Stomach (tissue), 19 donors: ENCODE measurements at places on chromosomes 3 and 15. TPM values are rescaled to one million over a fixed set of nuclear protein-coding genes. Genes with fewer than 3 reads are reported as not detected.

DNA sequence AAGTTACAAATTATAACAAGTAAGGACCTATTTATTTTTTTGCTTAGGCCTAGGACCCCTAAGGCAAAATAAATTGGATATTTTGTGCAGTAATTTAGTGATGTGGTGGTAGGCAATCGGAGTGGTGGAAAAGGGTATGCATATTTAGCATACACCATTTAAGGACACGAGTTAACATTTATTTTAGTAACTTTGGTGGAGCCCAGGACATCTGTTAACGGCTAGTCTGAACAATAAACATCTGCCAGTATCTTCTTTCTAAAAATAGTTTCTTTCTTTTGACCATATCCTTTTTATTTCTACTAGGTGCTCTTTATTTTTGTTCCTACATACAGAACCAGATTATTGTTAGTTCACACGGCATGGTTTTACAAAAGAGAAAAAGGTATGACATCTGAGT, 326.3 kb downstream of the CHL1 start:
- no peak overlapping the region for H3K4me3 ChIP-seq
- H3K36me3 ChIP-seq = no peaks in the 10 kb centered on the region
- no peaks in the 10 kb centered on the region for H3K27me3 ChIP-seq
- H3K27ac ChIP-seq = no peak overlapping the region

- H3K27me3 ChIP-seq = no peaks in the 10 kb centered on the region
- no peak overlapping the region for H3K27ac ChIP-seq
- no peaks in the 10 kb centered on the region for H3K4me1 ChIP-seq
- H3K36me3 ChIP-seq = no peaks in the 10 kb centered on the region
- DNase-seq = no peak
Observed at GRCh38 chr3:127982155-127982554, 67.1 kb downstream of the KBTBD12 start.

GRCh38 chr15:65156692-65157091, 23.1 kb upstream of the PDCD7 start:
- no peak overlapping the region for H3K4me3 ChIP-seq
- no peaks in the 10 kb centered on the region for H3K27me3 ChIP-seq
- H3K4me1 ChIP-seq = no peaks in the 10 kb centered on the region
- DNase-seq = no peak
- peaks cover 76% of the 10 kb centered on the region for H3K36me3 ChIP-seq

DNA sequence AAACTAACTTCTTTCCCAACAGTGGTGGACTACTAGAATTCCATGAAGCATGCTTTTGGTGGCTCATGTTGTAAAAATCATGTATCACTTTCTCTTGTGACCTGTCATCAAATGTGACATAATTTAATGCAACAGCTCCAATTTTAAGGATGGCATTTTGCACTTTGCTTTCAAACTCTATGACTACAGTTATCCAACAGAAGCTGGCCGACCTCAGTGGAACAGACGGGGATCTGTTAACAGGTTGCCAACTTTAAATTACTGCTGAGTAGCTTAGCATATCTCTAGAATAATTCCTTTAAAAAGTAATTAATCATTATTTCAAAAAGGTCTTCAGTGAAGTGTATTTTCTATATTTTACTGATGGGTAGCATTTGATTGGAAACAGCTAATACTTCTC, 907.4 kb downstream of the FHIT start:
- H3K27ac ChIP-seq = no peak overlapping the region
- no peak for DNase-seq
- H3K4me1 ChIP-seq = no peaks in the 10 kb centered on the region
- H3K4me3 ChIP-seq = no peak overlapping the region
- H3K27me3 ChIP-seq = no peaks in the 10 kb centered on the region

Gene COLQ
- 1.2 TPM for total RNA-seq

- no peak for DNase-seq
- no peak overlapping the region for H3K27ac ChIP-seq
- no peaks in the 10 kb centered on the region for H3K36me3 ChIP-seq
- no peaks in the 10 kb centered on the region for H3K27me3 ChIP-seq
- H3K4me1 ChIP-seq = no peaks in the 10 kb centered on the region
Observed at GRCh38 chr3:119783255-119783654, 1.4 kb downstream of the NR1I2 start.

DNA sequence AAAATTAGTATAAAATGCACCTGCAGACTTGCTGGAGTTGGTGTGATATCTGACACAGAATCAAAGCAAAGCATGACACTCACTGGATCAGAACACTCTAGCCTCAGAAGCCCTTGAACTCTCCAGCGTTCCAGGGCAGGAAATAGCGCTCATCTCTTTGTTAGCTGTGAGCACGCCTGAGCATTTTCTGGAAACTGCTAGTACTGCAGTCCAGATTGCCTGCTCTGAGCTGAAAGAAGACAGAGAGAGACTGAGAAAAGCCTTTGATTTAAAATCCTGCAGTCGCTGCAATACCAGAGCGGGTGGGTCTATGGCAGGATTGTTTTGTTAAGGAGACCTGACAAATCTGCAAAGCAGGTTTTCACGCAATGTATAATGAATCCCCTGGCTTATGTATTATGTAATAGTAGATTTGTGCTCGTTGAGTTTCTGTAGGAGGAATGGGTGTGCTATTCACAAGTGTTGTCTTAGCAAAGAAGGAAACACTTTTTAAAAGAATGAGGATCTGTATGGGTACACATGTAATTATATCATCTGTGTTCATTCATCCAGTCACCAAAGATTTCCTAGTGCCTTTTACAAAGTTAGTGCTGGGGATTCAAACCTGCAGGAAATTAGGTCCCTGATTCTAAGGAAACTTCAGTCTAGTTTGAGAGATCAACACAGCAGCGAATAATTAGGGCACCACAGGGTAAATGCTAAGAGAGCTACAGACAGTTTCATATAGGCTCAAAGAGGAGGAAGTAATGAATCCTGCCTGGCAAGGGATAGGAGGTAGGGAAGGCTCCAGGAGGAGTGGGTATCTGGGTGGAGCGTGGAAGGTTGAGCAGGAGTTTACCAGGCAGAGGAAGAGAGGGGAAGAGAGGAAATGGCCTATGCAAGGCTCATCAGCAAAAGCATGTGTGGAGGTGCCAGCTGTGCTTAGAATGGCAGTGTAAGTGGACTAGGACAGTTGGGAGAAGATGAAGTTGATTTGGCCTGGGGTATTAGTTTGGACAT, 26.1 kb upstream of the MGLL start:
- no peaks in the 10 kb centered on the region for H3K4me1 ChIP-seq
- H3K36me3 ChIP-seq = no peaks in the 10 kb centered on the region
- no peak overlapping the region for H3K27ac ChIP-seq
- no peaks in the 10 kb centered on the region for H3K27me3 ChIP-seq
- DNase-seq = no peak
